ENCODE measurements at places on chromosomes 11 and 22.

DNA sequence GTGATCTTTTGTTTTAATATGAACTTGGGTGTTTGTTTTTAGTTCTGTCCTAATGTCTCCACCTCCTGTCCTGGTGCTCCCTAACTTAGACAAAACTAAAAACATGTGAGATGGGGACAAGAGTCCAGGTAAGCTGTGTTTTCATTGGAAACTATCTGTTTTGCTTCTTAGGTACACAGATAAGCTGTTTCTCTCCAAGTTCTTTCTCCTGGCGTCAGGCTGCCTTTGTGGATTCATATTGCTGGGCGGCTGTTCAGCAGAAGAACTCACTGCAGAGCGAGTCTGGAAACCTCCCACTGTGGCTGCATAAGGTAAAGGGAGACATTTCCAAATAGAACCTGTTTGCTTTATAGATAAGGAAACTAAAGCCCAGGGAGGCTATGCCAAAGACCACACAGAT, 24.7 kb downstream of the PANX1 start:
- no peak for DNase-seq

GRCh38 chr11:61820174-61820573, 3.4 kb upstream of the FADS1 start:
- DNase-seq = no peak

DNA sequence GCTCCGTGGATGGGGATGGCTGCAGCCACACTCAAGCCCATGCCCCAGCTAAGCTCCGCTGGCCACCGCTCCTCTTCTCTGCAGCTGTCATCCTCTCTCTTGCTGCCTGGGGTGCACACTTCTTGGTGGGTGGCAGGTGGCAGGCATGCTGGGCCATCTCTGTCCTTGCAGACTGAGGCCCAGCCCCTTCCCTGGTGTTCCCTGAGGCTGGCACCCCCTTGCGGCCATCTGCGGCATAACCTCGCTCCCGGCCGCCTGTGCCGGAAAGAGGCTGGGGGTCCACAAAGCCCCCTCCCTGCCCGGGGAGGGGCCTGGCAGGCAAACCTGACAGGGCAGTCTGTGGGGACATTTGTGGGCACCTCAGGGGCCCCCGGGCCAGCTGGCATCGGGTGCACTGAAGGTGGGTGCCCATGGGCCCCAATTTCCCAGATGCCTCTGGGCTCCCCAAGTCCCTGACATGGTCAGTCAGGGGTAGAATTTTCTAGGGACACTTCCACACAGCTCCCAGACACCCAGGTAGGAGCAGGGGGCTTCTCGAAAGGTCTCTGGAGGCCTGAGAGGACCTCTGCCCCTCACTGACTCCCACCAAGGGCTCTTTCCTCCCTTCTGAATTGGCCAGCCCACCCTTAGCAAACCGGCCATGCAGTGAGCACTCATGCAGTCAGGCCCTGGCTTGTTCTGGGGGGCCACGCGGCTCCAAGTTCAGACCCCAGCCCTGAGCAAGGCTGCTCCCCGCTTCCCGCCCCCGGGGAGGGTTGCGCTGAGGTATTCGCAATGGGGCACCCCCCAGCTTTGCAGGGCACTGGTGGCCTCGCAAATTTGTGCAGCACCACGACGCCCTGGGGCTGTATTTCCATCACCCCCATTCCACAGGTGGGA, 23.5 kb upstream of the TH start:
- DNase-seq = peak; percentile 35

DNA sequence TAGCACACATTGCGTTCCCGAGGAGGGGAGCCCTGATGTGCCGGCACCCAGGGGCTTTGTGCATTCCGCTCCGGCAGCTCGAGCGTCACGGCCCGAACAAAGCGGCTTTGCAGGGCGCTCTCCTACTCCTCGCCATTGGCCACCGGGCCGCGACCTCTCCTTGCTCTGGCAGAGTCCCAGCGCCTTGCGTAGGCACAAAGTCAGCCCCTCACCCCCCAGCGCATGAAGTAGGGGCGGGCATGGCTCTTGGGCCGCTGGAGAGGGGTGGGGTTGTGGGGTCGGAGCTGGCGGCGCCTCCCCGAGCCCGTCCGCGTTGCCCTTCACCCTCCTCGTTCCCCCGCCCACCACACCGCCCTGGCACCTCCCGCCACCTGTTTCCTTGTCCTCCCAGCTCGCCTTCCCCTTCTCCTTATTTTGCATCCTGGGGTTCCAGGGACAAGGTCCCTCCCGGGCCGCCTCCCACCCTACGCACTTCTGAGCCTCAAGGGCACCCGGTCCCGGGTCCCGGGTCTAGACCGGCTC, 753 bp upstream of the PPARA start:
- DNase-seq = peak; percentile 83

DNA sequence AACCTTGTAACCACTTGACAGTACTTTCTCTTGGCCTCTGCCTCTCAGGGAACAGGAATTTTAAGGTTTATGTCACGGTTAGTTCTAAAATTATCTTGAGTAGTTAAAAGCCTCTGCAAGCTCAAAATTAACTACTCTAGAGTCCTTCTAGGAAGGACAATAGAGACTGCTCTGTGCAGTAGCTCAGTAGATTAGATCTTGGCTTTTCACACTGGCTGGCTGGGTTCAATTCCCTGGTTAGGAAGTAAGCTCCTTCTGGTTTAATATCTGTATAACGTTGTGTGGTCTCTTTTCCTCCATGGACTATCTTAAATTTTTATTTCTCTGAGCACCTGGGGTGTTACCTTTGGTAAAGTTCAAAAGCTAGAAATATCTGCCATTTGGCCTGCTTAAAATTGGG, 109.2 kb downstream of the AASDHPPT start:
- no peak for DNase-seq

- DNase-seq = no peak
These were observed 14.4 kb downstream of the IL18BP start for GRCh38 chr11:72012897-72013721.

GRCh38 chr11:75347781-75348566, 3.5 kb downstream of the ARRB1 start:
- no peak for DNase-seq

GRCh38 chr11:32374261-32374711, 61.1 kb downstream of the WT1 start:
- peak; percentile 19 for DNase-seq

- DNase-seq = peak; percentile 35
These were observed 30.8 kb upstream of the LRRC10B start for GRCh38 chr11:61477727-61478148.

- no peak for DNase-seq
These were observed 61.0 kb downstream of the OR5AK2 start for GRCh38 chr11:57049749-57050148.

- DNase-seq = peak; percentile 89
These were observed at the start of gene TENM4 for GRCh38 chr11:79440571-79441460. TSS of gene TENM4 (minus strand) at chr11:79441030. CDS start at chr11:79069944, 371,086 bp downstream.

DNA sequence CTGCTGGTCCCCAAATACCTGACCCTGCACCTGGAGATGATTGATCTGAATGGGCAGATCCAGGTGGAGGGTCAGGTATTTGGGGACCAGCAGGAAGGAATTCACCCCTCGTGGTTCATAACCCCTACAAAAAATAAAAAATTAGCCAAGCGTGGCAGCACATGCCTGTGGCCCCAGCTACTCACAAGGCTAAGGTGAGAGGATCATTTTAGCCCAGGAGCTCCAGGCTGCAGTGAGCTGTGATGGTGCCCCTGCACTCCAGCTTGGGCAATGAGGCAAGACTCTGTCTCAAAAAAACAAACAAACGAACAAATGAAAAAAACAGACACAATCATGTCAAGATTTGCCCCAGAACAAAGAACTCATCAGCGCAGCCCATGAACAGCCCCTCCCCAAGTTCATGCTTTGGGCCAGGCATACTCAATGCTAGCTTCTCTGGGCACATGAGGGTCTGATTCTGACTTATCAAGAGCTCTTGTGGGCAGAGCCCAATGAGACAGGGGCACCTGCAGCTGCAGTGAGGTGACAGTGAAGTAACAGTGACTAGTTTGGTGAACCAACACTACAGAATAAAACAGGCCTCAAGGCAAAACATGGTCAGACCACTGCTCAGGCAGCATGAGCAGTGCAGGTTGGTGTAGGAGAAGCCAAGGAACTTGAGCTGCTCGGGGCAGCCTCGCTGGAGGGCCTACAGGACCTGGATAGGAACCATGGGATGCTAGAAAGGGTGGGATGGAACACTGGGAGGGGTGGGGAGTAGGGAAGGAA, 10.2 kb upstream of the FCHSD2 start:
- peak; percentile 67 for DNase-seq
